ENCODE measurements at places on chromosomes 16 and 17. TPM values are rescaled to one million over a fixed set of nuclear protein-coding genes. Genes with fewer than 3 reads are reported as not detected.
A peak's percentile ranks its signal among the peaks of the same experiment; 100 is the strongest.

- DNase-seq, result no peak
Observed at GRCh38 chr17:67573987-67574657, 143.6 kb upstream of the NOL11 start.

GRCh38 chr17:14098246-14098645 is 28.9 kb downstream of the COX10 start:
- DNase-seq, result no peak

DNA sequence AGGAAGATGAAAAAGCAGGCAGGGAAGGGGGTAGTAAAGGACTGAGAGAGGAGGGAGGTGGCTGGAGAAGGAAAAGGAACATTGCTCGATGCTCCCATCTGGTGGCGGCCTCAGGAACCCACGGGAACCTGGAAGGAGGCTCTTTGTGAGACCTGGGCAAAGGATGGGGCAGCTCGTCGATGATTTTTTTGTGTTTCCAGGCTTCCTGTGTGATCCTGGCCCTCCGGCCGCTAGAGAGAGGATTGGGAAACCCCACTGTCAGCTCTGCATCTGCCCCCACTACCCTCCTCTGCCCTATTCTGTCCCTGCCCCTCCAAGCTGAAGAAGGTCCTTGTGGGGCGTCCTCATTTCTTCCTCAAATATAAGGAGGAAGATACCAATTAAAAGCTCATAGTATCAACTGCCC is 6.6 kb downstream of the WFIKKN2 start:
- peak; percentile 85 for DNase-seq

DNA sequence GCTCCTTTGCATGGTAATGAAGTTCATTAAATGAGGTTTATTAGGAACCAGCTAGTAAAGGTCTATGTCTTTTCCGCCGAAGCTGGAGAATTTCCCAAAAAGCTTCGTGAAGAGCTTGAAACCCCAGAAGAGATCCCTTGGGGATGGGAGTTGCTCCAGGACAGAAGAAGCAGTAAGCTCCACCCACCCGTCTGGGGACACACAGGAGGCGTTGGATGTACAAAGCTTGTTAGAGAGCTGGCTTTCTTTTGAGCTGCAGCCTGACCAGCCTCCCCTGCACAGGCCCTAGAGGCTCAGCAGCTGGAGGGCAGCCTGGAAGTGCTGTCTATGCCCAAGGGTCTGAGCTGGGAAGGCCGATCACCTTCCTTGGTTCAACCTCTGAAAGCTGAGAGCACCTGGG is 147.4 kb upstream of the SDK2 start:
- no peak for DNase-seq

DNA sequence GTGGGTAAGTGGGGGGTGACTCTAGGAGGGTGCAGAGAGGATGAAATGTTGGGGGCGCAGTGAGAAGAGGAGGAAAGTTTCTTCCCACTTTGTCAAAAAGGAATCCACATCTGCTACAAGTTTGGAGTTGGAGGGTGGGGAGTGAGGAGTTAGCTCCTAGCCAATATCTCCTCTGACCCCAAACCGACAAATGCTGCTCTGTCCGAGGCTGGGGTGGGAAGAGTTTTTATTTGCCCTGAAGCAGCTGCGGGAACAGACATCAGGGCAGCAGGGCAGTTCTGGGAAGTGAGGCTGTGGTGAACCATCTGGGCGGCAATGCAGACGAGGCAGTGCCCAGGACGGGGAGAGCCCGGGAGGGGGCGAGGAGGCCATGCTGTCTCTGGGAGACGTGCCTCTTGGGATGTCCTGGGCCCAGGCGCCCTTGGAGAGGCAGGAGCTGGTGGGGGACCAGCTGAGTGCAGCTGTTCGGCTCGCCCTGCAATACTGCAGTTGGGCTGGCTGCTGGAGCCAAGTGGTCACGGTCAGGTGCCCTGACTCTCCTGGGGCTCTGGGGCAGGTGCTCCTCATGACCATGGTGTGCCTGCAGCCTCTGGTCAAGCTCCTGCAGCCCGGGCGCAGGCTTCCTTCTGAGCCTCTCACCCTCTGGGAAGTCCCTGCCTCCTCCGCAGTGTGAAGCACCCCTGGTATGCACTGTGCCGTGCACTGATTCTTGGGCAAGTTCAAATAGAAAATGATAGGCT is 6.4 kb upstream of the SOCS3 start:
- peak; percentile 57 for DNase-seq

Gene SULT1A2
- total RNA-seq, result 1.6 TPM

- no peak for DNase-seq
Observed at GRCh38 chr16:81537721-81538561, 93.3 kb downstream of the CMIP start.

DNA sequence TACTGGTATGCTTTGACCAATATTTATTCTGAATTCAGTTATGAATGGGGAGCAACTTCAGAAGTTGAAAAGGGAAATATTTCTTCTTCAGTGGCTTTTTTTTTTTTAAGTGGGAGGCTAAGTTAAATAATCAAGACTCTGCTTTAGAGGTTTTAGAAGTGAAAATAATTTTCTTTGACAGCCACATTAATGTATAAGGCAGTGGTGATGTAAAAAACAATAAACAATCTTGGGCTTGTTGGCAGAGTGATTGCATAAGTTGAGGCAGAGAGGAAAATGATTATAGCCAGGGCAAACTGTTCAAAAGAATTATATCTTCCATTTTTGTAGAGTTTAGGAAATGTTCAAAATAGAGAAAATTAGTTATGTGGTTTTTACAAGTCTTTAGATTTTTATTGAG is 5.4 kb upstream of the KRT12 start:
- no peak for DNase-seq

- DNase-seq, result no peak
Observed at GRCh38 chr16:82660966-82661365, 34.2 kb downstream of the CDH13 start.

DNA sequence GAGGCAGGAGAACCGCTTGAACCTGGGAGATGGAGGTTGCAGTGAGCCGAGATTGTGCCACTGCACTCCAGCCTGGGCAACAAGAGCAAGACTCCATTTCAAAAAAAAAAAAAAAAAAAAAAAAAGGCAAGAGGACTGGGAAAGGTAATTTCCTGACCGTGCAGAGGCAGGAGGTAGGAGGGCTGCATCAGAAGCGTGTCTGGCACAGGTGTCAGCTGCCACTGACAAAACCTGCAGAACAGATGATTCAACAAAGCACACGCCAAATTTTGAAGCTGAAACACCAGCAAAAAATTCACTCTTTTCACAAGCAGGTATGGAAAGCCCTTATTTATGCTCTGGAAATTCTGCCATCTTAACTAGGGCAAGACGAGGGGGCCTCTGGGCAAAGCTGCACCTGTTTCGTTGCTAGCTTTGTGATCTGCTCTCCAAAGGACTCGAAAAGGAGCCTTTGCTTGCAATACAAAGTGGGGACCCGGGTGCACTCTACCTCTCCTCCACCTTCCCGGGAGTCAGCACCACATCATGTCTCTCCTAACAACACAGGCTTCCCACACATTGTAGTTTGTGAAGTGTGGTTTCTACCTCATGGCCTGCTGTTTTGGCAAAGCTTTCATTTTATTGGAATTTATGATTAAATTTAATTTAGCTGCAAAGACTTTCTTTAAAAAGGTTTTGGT is 33.7 kb downstream of the USP22 start:
- no peak for DNase-seq

DNA sequence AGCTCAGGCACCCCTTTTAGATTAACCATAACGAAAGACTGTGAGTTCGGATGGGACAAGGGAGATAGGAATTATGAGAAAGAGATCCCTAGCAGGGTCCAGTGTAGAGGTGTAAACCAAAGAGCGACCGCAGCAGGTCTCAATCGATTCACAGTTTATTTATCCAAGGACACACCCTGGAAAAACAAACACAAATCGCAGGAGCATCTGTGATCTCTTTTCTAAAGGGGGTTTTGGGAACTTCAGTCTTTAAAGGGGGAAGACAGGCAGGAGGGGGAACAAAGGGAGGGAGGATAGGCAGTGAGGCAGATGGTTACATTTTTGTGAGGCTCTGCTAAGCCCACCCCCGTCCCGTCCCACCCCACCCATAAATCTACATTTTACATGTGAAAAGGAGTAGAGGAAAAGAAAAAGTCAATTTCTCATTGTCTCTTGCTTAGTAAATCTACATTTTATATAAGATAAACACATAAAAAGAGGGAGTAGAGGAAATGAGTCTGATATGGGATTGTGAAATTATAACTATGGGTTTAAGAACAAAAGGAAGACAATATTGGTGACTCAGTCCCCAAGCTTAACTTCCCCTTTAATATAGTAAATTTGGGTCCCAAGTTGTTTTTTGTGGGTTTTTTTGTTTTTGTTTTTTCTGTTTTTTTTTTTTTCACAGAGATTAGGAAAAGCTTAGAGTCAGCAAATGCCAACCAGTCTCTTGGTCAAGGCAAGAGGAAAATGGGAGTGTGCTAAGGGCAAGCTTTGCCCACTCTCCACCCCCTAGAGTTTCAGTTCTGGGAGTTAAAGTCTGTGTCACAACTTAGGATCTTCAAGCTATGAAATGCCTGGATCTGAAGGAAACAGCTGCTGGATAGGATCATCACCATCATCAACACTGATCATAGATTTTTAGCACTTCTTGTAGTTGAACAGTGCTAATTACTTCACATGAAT is 160.9 kb upstream of the CDH5 start:
- no peak for DNase-seq

DNA sequence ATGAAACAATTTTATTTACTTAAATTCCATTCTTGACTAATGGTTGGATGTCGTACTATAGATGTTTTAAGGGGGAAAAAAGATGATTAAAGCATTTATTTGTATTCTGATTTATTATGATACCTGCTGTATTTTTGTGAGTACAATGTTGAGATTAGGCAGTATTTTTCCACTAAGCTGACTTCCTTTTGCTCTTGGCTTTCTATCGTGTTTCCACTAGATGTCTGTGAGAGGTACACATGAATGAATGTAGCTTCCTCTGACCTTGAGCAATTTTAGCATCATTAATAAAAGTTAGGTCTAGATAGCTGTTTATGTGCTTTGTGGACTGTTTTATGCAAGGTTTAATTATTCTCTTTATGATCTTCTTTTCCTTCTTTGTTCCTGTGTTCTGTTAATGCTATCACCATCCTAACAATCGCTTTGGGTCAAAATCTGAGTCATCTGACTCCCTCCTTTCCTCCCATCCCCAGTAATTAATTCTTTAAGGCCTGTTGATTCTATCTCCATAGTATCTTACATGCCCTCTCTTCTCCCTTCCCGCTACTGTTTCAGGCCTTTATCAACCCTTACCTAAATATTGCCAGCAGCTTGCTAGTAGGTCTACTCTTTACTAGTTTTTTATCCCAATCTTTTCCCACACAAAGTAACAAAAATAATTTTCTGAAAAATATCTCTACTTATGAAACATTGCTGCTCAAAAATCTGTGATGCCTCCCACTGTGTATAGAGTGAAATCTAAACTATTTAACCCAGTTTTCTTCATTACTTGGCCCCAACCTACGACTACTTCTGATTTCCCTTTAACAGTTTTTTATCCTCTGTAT is 76.0 kb downstream of the VMP1 start:
- DNase-seq, result no peak

- no peak for DNase-seq
Observed at GRCh38 chr17:60468371-60468770, 46.1 kb downstream of the CHCT1 start.

DNA sequence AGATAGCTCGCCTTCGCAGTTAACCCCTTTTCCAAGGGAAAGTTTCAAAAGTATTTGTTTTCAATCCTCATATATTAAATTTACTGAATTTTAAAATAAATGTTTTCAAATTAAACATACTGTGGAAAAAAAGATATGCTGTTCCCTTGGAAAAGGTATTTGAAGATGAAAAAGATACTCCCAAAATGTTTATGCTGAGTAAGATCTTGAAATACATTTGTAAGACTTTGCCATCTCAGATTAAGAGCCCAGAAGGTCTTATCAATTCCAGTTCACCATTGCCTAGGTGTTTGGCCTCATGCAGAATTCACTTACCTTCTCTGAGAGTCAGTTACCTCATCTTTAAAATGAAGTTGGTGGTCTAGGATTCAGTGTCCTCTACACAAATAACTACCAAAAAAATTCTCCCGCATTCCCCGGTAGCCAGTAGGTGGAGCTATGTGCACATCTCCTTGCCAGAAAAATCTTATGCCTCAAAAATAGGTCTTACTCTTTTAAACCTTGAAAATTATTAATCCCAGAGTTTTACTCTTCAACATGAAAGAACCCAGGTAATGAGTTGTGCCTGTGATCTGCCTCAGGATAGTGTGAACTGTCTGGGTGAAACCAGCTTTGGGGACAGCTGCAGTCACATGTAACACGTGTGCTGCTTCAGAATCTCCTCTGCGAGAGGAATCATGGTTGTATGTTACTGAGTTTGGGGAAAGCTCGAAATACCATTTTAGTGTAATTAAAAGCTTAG is 178.3 kb downstream of the MRTFB start:
- DNase-seq, result peak; percentile 47

- DNase-seq, result no peak
Observed at GRCh38 chr17:9845306-9845705, 19.6 kb downstream of the GLP2R start.

Data from ovary (tissue), 10 donors.